ENCODE measurements at places on chromosomes 2 and 18.

GRCh38 chr2:149490296-149490695 is 97.3 kb downstream of the MMADHC start:
- DNase-seq = no peak

DNA sequence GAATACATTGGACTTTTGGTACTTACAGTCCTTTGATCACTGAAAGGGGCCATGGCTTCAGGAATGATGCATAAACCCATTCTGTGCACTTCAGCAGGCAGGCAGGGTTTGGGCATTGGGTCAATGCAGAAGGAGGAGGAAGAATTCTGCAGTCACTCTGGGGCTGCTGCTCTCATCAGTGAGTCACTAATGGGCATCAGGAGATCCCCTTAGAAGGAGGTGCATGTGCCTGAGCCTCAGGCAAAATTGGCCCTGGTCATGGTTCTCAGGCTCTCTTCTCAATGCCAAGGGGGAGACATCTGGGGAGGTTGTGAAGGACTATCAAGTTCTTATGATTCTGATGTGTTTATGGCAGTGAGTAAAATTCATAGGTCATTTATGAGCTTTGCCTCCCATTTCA is 52.0 kb upstream of the TNP1 start:
- no peak for DNase-seq

GRCh38 chr18:48023334-48024008 is 93.0 kb upstream of the SMAD2 start:
- no peak for DNase-seq

GRCh38 chr2:17877811-17878280 is 621 bp upstream of the KCNS3 start:
- DNase-seq = no peak

DNA sequence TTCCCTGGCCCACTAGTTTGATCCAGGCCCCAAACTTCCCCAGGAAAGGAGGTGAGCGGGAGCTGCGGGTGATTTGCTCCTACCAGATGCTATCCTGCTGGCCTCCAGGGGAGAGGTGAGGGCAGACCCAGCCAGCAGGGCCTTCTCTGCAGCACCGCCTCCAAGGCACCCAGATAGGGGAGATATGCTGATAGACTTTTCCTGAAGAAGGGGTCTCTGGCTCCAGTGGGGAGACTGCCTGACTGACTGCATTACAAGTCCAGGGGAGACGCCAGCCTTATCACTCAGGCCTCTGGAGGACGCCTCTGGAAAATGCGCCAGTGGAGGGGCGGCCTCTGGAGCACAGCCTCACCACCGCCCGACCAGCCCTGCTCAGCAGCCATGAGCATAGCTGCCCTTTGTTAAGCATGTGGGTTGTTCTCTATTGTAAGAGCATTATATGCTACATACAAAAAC is 60.6 kb upstream of the SMAD7 start:
- no peak for DNase-seq

DNA sequence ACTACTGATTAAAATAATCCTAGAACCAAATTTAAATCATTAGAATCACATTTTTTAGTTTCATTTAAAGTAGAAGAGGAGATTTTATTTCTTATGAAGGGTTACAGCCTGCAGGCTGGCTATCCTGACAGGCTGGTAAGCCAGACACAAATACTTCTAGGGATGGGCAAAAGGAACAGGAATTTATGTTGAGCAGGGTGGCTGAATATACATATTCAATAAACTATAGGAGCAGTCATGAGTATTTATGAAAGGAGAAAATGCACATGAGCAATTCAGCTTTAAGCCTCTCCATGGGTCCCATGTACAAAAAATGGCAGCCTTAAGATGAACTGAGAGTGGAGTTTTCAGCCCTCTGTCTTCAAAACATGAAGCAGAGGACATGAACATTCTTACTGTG is 182.4 kb downstream of the CTNNA2 start:
- no peak for DNase-seq

- DNase-seq = no peak
These were observed 33.0 kb downstream of the CMPK2 start for GRCh38 chr2:6832596-6833299.

DNA sequence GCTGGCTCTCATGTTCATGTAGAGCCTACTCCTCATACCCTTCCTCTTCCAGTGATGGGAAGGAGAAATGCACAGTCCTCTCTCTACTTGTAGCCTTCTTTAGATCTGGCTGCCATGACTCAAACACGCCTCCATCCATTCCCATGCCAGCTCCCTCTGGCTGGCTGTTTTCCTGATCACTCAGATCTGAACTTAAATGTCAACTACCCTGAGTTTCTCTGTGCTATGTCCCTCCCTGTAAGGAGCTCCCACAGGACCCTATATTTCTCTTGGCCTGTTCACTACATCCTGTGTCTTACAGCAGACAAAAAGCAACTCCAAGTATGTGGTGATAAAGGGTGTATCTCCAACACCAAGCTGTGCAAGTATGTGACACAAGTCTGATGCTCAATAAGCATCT is 152.4 kb downstream of the TCF4 start:
- no peak for DNase-seq

DNA sequence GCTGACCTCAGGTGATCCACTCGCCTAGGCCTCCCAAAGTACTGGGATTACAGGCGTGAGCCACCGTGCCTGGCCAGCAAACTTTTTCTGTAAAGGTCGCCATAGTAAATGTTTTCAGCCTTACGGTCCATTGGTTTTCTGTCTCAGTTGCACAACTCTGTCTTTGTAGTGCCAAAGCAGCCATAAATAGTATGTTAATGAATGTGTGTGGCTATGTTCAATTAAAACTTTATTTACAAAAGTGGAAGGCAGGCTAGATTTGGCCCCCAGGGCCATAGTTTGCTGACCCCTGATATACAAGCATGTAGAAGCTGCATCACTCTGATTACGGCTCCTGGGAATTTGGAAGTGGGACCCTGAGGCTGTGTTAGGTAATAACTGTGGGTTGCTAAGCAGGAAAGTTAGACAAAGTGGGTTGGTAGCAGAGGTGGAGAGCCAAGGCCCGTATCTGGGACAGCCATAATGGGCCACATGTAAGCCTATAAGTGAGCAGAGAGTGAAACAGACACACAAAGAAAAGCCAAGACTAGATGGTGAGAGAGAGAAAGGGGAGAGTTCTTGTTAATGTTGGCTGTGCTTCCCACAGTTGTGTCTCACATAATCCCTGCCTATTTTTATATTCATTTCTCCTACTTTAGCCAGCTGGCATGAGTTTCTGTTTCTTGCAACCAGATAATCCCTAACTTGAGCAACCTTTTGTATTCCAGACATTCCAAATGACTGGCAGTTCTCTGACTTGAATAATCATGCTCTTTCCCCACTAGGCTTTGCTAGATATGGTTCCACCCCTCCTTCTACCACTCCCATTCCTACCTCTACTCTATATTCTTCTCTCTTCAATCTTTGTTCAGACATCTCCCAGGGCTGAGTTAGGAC is 223.3 kb upstream of the STON1 start:
- no peak for DNase-seq

GRCh38 chr18:24270358-24270936 is 127.2 kb downstream of the OSBPL1A start:
- DNase-seq = no peak

- no peak for DNase-seq
These were observed 83.1 kb downstream of the CTAGE1 start for GRCh38 chr18:22334567-22334966.

- DNase-seq = no peak
These were observed 9.8 kb upstream of the RAB17 start for GRCh38 chr2:237600205-237600846.

DNA sequence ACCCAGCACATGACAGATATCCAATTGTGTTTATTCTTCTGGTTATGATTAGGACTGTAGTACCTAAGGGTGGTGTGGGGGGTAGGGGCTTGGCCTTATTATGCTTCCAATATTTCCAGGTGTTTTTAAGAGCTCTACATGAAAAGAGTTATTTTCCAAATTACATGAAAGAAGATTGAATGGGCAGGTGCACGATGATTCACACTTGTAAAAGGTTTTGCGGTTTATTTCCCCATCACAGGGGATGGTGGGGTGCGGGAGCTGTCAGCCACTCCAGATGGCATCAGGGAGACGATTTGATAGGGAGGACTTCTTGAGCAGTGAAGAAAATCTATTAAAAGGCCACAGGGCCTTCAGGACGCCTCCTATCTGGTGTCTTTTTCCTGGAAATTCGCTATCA is 15.1 kb upstream of the CCBE1 start:
- no peak for DNase-seq

DNA sequence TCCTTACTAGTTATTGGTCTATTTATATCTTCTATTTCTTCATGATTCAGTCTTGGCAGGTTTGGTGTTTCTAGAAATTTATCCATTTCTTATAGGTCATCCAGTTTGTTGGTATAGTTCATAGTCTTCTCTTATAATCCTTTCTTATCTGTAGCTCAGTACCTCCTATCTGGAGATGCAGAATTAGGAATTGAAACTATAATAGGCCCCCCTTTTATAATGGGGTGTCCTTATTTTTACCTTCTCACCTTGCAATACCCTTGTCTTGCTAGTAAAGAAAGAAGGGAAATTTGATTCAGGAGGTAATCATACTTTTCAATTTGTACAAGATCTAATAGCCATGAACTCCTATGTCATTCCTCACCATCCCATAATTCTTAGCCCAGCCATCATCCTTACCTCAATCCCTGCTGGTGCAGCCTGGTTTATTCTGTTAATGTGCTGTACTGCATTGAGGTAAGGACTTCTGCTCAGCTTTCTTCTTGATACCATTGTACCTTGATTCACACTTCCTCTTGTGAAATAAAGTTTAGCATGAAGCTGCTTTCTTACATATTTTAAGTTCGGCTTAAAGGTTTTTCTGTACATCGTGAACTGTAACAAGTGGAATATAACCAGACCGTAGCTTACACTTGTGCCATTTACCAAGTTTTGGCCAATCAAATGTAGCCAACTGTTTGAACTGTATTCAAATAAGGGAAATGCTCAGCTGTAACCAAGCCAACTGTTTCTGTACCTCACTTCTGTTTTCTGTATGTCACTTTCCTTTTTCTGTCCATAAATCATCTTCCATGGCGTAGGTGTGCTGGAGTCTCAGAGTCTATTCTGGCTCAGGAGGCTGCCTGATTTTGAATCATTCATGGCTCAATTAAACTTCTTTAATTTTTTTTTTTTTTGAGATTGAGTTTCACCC is 40.1 kb upstream of the PTH2R start:
- no peak for DNase-seq

DNA sequence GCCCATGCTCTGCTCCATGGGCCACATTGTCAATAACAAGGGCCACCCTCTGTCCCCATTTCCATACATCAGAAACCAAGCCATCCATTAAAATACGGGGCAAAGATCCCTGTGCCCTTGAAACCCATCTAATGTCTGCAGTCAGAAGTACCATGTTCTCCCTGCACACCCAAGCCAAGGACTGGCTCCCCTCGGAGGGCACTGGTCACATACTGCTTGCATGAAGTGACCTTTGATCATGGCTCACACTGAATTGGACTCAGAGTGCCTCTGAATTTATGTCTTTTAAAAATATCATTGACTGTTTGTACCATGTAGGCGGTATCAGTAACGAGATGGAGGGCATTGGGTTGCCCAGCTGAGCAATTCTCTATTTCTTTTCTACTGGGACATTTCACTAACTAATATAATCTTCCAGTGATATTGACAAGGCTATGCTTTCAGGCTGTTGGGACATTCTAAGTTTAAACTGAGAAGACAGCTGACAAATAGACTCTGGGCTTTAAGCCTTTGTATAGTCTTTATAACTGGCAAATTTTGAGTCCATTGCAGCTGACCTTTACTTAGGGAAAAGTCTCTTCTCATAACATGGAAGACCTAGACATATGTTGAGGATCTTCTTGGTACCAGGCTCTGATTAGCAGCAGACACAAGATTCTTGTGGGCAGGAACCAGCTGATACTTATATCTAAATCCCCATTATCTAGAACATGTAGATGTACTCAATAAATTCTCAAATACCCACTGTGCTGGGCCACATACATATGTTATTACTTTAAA is 214.3 kb downstream of the MYCN start:
- no peak for DNase-seq

GRCh38 chr18:49183921-49184320 is 233.2 kb upstream of the SMAD7 start:
- DNase-seq = no peak

GRCh38 chr2:57180042-57180567 is 866.5 kb upstream of the VRK2 start:
- no peak for DNase-seq

GRCh38 chr2:167333245-167333644 is 445.0 kb downstream of the XIRP2 start:
- no peak for DNase-seq

GRCh38 chr2:231292472-231293134 is 94.2 kb downstream of the ARMC9 start:
- DNase-seq = no peak

DNA sequence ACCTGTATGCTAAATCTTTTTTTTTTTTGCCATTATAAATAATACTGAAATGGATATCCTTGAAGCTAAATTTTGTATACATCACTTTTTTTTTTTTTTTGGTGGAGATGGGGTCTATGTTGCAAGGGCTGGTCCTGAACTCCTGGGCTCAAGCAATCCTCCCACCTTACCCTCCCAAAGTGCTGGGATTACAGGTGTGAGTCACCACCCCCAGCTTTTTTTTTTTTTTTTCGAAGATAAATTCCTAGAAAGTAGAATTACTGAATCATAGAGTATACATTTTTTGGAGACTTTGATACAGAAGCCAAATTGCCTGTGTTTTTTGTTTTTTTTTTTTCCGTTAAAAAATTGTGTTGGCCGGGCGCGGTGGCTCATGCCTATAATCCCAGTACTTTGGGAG is 51.0 kb upstream of the MCFD2 start:
- no peak for DNase-seq

GRCh38 chr2:123670286-123670685 is 354.8 kb upstream of the CNTNAP5 start:
- DNase-seq = no peak

- DNase-seq = no peak
These were observed 24.0 kb downstream of the CMPK2 start for GRCh38 chr2:6841537-6842287.

GRCh38 chr18:79779021-79779699 is 18.6 kb upstream of the KCNG2 start:
- no peak for DNase-seq

DNA sequence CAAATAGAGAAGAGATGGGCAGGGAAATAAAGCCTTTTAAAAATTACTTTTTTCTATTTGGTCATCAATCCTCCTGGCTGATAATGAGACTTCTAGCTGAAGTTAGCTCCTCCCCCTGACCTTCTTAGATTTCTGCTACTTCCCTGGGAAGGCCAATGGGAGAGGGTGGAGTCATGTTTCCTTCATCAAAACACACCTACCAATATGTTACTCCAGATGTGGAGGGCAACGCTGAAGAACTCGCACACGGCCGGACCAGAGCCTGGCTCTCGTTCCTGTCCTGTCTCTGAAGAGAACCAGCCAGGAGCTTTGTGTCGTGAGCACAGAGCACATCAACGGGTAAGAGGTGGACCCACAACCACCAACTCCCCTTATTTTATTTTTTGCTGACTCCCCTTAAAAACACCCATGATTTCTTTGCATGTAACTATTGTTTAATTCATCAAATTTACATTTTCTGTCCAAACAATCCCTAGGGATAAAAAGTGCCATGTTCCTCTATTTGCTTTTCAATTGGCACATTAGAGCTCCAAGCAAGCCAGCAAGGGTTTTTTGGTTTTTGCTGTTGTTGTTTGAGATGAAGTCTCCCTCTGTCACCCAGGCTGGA is 94.9 kb downstream of the ADD2 start:
- DNase-seq = no peak

GRCh38 chr18:79250301-79250981 is 145.3 kb upstream of the NFATC1 start:
- no peak for DNase-seq
